PC-9 (cell line): ENCODE measurements at places on chromosomes 7 and 10. TPM values are rescaled to one million over a fixed set of nuclear protein-coding genes. Genes with fewer than 3 reads are reported as not detected.

DNA sequence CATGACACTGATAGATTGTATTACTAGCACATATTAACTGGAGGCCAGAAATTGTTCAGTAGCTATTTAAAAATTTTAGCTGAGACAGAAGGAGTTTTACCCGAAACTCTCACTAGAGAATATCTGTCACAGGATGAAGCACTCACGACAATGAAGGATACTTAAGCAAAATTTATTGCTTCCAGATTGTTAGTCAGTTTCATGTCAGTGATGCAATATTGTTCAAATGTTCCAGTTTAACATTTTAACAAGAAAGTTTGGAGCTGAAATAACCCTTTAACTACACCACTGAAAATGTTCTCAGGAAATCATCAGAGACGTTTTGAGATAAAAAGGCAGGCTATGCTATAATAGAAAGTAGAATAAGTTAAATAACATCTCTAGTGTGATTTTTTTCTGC lies 15.0 kb upstream of the CADPS2 start:
- H3K27ac ChIP-seq, result no peak overlapping the region
- no peaks in the 10 kb centered on the region for H3K36me3 ChIP-seq
- no peaks in the 10 kb centered on the region for H3K4me1 ChIP-seq
- H3K27me3 ChIP-seq, result no peaks in the 10 kb centered on the region
- no peak for DNase-seq

DNA sequence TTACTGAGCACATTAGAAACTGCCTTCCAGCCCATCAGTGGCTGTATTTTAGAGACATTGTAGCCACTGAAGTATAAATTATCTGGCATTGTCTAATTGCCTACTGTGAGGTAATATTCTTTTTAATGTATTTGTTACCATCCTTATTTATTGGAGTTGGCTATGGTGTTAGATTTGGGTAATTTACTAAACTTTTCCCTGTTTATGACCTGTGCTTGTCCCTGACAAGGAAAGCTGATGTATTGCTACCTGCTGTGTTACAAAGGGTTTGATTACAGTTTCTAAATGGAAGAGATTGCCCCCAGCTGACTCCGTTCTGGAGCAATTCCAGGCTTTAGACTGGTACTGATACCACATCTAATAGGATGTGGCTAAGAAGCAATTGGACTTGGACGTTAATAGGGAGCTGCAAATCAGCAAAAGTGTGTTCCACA lies 12.3 kb upstream of the ASCC1 start:
- no peaks in the 10 kb centered on the region for H3K27me3 ChIP-seq
- peaks cover 3% of the 10 kb centered on the region; the same call in 1 of the 2 replicates for H3K4me1 ChIP-seq
- H3K36me3 ChIP-seq, result peaks cover 49% of the 10 kb centered on the region
- H3K27ac ChIP-seq, result peak overlapping the region; percentile 17; the same call in 1 of the 2 replicates

DNA sequence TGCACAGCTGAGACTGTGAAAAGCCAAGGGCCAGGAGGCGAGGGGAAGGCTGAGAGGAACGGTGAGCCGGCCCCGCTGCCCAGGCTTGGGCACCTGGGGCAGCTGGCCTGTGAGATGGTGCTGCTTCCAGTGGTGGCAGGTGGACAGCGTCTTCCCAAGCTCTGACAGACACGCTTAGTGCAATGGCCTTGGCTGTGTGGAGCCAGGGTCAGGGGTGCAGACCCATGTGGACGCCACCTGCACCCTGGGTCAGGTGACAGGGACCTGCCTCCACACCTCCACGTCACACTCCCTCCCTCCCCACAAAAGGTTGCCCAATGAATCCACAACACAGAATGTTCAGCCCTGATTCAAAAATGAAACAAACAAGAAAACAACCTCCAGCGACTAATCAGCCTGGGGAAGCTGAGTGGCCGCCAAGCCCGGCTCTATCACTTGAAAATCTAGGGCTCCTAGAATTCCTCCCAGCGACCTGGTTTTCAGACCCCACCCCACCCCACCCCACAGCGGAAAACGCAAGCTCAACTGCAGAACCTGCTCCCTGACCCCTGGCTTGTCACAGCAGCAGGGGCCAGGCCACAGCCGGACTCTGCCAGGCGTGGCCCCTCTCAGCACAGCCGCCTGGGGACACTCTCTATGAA lies 54.3 kb downstream of the PRKAG2 start:
- no peaks in the 10 kb centered on the region for H3K36me3 ChIP-seq
- H3K4me1 ChIP-seq, result peaks cover 24% of the 10 kb centered on the region
- no peak overlapping the region for H3K4me3 ChIP-seq
- H3K27ac ChIP-seq, result no peak overlapping the region
- 0 out of 2 replicates have a peak, but pooled peaks cover 8% of the 10 kb centered on the region for H3K27me3 ChIP-seq

VAX1 gene
- total RNA-seq, result not detected in 2 replicates

APBB1IP gene
- not detected in 2 replicates for total RNA-seq

STK31 gene
- 0.48 and 0.57 TPM in 2 replicates for total RNA-seq
